Substantia nigra (tissue), 51 donors: ENCODE measurements at places on chromosomes 16 and 17.

- peak; percentile 78 for DNase-seq
Observed at GRCh38 chr17:50094243-50094752, 853 bp upstream of the PDK2 start.

GRCh38 chr16:2486645-2487516, 12.0 kb downstream of the TBC1D24 start:
- DNase-seq, result no peak

GRCh38 chr16:31177136-31177535, 2.8 kb upstream of the FUS start:
- no peak for DNase-seq

DNA sequence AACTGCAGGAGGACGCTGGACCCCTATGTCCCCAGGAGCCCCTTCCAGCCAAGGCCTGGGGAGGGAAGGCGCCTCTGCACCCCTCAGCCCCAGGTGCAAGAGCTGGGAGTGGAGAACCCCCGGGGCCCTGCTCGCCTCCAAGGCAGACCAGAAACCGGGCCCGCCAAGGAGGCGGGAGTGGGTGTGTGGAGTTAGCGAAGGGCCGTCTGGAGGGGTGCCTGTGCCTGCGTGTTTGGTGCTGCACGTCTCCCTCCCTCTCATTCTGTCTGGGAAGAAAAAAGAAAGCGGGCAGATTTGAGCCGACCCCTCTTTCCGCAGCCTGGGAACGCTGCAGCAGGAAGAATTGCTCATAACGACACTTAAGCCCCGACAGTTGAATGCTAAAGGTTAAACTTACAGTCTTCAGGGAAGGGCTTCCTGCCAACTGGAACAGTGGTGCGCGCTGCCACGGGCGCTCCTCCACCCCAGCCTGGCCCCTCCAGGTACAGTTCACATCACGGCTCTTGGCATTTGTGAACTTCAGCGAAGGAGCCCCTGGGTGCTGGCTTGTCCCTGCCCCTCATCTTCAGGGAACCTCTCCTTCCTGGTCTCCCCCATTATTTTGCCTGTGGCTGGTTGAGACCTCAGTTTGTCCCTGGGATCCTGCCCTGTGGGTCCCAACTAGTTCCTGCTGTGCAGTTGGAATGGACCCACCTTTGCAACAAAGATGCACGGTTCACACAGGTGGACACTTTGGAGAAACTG, 19.2 kb upstream of the ZFHX3 start:
- DNase-seq, result no peak

- DNase-seq, result no peak
Observed at GRCh38 chr17:50172130-50172529, 6.3 kb downstream of the SGCA start.

GRCh38 chr17:81419319-81419885, 24.1 kb downstream of the BAHCC1 start:
- DNase-seq, result no peak

GRCh38 chr16:9647981-9648701, 534.1 kb downstream of the GRIN2A start:
- DNase-seq, result no peak

DNA sequence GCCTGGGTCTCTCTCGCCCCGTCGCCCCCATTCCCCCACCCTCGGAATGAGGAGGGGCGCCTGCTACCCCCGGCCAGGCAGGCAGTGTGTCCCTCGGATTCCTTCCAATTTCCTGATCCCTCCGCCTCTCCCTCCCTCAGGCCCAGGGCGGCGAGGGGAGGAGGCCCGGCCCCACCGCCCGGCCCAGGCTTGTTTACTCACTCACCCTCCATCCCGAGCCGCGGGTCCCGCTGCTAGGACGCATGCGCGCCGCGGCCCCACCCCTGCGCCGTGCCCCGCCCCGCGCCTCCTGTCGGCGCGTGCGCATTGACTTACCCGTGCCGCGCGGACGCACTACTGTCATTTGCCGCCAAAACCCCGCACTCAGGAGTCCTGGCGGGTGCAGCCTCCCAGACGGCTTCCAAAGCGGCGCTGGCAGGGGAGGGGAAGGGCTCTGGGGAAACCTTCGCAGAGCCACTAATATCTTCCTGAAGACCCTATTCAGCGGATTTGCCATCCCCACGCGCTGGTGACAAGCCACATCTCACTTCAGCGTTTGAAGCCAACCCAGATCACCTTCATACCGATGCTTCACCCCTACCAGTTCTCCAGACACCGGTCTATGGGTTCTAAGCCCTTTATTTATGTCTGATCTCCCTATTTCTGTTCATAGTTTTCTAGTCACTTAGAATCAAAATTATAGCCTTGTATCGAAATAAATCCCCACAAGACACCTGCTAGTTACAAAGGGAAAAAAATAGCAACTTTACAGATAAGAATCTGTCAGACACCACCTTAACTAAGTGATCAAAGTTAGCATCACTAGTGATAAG, at the start of gene EZH1:
Gene EZH1, minus strand, starts transcription at position 235 of the 812 bp plus-strand sequence. CDS start 16,099 bp downstream, outside the sequence.
- DNase-seq, result peak; percentile 80

DNA sequence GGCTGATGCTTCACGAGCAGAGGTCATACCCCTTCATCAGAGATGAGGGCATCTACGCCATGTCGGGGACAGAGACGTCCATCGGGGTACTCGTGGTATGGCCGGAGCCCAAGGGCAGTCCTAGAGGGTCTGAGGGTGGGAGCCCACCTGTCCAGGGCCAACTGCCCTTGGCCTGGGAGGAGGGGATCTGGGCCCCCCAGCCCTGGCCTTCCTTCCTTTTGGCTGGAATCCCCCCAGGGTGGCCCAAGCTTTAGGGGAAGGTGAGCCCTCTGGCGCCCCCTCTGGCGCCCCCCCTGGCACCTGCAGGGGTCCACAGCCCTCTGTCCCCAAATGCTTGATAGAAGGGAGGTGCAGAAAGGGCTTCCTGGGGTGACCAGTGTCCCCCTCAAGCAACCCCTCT, 69.3 kb downstream of the SCNN1B start:
- no peak for DNase-seq

DNA sequence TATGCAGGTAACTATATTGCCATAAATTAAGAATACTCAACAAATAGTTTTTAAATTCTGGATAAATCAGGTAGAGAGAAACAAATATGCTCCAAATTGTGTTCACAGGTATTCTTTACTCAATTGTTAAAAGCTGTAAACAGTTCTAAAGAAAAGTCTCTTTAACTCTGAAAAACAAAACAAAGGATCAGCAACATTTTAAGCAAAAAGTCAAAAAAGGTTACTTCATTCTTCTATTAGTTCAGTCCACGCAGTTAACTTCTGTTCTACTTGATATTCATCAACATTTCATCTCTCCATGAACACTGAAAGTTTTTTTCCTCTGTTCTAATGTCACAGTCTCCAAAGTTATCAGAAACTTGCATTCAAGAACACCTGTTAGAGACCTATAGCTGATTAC, 47.9 kb downstream of the SCPEP1 start:
- no peak for DNase-seq

GRCh38 chr16:5870886-5871691, 773.5 kb upstream of the EEF2KMT start:
- no peak for DNase-seq

GRCh38 chr17:58693208-58693607, 806 bp downstream of the RAD51C start:
- DNase-seq, result no peak

GRCh38 chr17:48144976-48145798, 37.6 kb downstream of the SNX11 start:
- DNase-seq, result no peak

DNA sequence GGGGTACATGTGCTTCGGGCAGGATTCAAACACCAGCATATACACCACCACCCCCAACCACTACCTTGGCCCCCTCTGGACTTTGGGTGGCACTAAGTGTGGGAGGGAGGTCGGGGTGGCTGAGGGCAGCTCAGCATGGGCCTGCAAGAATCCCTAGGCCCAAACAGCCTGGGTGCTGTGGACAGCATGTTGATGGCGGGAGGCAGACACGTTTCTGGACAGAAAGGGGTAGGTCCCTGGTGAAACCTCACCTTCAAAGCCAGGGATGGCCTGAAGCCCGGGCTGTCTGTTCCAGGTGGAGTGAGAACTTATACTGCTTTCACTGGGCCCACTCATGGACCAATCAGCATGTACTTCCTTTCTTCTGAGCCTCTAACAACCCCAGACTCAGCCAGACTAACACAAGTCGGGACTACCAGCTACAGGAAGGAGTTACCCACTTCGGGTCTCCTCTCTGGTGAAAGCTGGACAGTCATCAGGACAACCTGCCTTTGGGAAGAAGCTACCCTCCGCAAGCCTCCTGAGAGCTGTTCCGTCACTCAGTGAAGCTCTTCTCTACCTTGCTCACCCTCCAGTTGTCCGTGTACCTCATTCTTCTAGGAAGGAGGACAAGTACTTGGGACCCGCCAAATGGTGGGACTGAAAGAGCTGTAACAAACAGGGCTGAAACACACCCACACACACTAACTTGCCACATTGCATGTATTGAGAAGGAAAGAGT, 203.0 kb downstream of the CPPED1 start:
- DNase-seq, result no peak

DNA sequence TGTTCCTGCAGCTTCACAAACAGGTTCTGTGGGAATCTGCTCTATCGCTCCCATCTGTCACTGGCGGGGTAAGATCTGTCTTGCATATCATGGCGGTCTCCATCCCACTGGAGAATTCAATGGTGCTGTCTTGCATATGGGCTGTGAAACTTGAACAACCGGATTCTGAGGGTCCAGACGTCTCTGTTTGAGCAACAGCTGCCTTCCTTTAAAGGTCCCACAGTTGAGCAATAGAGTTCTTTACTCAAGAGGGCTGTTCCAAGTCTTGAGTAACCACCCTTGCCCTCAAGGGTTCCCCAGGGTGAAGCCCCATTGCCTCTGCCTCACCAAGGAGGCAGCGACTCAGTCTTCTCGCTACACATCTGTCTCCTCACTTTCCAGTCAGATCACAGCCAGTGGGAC, 50.8 kb downstream of the ZFHX3 start:
- DNase-seq, result no peak

- DNase-seq, result peak; percentile 39
Observed at GRCh38 chr16:18969050-18969854, 14.5 kb upstream of the TMC7 start.

- DNase-seq, result no peak
Observed at GRCh38 chr16:51939378-51939871, 607.5 kb downstream of the TOX3 start.

GRCh38 chr17:61087024-61087423, 312.6 kb upstream of the TBX2 start:
- no peak for DNase-seq

DNA sequence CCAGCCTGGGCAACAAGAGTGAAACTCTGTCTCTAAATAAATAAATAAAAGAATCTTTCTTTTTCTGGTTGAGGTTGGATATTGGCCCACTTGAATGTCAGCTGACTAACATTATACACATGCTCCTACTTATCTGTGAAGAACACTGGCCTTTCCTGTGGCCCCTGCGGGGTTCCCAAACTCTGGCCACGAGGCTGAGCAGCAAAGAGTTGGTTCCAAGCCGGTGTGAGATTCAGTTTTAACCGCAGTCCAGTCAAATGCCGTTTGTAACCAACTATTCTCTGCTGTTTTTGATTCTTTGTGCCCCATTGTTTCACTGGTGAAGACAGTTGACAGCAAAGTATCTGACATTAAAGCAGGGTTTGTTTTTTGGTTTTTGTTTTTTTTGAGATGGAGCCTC, 11.2 kb downstream of the ETV4 start:
- DNase-seq, result no peak

GRCh38 chr17:64186171-64187092, 56.5 kb upstream of the ERN1 start:
- DNase-seq, result no peak

- DNase-seq, result no peak
Observed at GRCh38 chr16:2238838-2239675, 2.8 kb downstream of the DNASE1L2 start.

GRCh38 chr17:40035162-40035559, 19.0 kb downstream of the MED24 start:
- no peak for DNase-seq

- no peak for DNase-seq
Observed at GRCh38 chr16:86775511-86775921, 197.2 kb downstream of the FOXL1 start.

DNA sequence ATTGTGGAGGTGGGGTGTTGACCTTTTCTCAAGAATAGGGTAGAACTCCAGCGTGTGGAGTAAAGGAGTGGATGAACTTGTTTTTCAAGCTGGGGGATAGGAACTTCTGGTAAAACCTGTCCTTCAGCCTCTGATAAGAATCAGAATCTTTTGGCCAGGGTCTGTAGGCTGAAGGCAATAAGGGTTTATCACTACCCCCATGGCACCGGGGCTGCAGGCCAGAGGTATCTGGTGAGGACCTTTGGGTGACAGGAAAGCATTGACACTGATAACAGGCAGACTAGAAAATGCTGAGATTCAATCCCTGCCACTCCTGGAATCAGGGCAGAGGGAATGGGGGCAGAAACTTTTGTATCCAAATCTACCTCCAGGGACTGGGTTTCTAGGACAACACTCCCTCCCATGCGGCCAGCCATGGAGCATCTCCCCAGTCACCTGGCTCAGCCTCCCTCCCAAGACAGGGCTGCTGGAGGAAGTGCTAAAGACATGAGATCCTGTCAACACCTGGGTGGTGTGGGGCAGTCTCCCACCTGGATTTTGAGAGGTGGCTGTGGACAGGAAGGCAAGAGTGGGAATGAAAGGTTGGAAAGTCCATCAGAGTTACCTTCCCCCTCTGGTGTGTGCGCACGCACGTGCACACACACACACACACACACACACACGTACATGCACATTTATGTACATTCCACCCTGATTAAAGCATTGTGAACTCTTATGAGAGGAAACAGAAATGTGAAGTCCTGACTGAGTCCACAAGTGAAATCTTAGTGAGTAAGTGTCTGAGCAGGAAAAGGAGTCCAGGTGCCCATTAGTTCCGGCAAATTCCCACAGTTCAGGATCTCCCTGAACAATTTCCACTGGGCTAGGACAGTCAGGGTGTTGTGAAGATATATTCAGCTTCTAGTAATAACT, 53.1 kb upstream of the MARCHF10 start:
- no peak for DNase-seq

DNA sequence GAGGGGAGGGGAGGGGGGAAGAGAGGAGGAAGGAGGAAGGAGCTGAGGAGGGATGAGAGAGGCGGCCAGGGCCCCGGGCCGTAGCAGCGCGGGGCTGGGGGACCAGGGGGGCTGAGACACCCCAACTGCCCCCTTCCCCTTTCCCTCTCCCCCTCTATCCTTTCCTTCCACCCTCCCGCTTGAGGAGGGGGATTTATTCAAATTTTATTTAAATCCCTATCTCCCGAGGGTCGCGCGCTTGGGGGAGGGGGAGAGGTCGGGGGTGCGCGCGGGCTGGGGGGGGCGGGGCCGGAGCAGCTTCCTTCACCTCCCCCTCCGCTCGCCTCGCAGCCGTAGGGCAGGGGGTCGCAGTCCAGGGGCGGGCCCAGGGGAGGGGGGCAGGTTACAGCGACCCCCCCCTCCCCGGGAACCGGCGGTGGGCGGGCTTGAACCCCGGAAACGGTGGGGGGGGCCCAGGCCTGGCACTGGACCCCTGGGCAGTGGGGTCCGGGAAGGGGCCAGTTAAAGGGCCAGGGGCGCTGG, at the start of gene FBXL19:
Gene FBXL19, plus strand, starts transcription at position 19 of the 522 bp plus-strand sequence. CDS start 2,183 bp downstream, outside the sequence.
- DNase-seq, result no peak

DNA sequence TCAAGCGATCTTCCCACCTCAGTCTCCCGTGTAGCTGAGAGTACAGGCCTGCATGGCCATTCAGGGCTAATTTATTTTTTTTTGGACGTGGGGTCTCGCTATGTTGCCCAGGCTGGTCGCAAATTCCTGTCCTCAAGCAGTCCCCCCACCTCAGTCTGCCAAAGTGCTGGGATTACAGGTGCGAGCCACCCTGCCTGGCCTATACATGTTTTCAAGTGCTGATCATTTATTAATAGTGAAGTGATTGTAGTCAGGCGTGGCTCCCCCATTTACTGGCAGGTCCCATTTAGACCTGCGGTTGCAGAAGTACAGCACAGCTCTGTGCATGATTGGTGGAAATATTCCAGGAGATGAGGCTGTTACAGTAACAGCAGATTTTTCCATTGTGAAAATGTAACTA, 8.4 kb downstream of the FOXK2 start:
- no peak for DNase-seq
